ENCODE measurements at places on chromosomes 2 and 18. TPM values are rescaled to one million over a fixed set of nuclear protein-coding genes. Genes with fewer than 3 reads are reported as not detected.

DNA sequence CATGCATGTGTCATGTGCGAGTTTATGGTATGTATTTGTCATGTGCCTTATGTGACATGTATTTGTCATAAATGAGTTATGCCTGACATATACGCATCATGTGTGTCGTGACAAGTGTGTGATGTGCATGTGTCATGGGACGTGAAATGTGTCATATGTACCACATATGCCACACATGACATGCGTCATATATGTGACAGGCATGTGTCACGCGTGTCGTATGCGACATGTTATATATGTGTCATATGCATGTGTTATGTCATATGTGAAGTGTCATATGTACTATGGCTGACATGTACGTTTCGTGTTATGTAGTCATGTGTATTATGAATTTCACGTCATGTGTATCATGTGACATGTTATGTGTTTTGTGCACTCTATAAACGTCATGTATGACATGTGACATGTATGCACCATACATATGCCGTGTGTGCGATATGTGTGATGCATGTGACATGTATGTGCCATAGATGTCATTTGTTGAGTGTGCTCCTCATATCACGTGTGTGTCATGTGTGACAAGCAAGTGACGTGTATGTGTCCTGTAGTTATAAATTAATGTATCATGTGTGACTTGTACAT is 2152.3 kb upstream of the PIK3C3 start:
- H3K4me3 ChIP-seq: no peak overlapping the region
- no peaks in the 10 kb centered on the region for H3K27me3 ChIP-seq
- DNase-seq: no peak
- no peaks in the 10 kb centered on the region for H3K36me3 ChIP-seq
- H3K27ac ChIP-seq: no peak overlapping the region

DNA sequence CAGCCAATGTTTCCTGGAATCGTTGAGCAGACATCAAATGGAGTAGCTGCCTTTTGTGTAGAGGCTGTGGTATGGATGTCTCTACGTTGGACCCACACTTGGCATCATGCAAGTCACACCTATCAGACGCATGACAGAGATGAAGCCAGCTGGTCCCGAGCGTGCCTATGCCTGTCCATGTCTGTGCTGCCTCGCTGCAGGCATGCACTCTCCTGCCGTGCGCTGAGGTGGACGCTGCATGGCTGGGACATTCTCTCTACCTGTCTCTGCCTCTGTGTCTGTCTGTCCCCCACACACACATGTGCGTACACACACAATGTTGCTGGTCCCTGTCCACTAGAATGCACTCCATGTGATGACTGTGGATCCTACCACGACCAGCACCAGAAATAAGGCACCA is 514.2 kb upstream of the MYT1L start:
- no peaks in the 10 kb centered on the region for H3K36me3 ChIP-seq
- no peak for DNase-seq

The CREG2 gene
- under 0.01 TPM for total RNA-seq

GRCh38 chr2:18845854-18846445 is 256.6 kb upstream of the NT5C1B start:
- H3K27me3 ChIP-seq: no peaks in the 10 kb centered on the region
- no peaks in the 10 kb centered on the region for H3K4me1 ChIP-seq
- no peaks in the 10 kb centered on the region for H3K36me3 ChIP-seq
- no peak overlapping the region for H3K27ac ChIP-seq
- DNase-seq: peak; percentile 32

The TUBA4A gene
- total RNA-seq: 7.7 TPM

- no peak for DNase-seq
- H3K4me3 ChIP-seq: no peak overlapping the region
- H3K27me3 ChIP-seq: no peaks in the 10 kb centered on the region
- no peaks in the 10 kb centered on the region for H3K4me1 ChIP-seq
Measured at GRCh38 chr2:165950438-165950837, 3.1 kb downstream of the TTC21B start.

The IGFBP5 gene
- 1,100 TPM for total RNA-seq

The OTOS gene
- total RNA-seq: not detected

The CNTNAP5 gene
- total RNA-seq: not detected

GRCh38 chr2:216429428-216429827 is 17.1 kb downstream of the SMARCAL1 start:
- no peaks in the 10 kb centered on the region for H3K27me3 ChIP-seq
- peaks cover 12% of the 10 kb centered on the region for H3K36me3 ChIP-seq
- H3K27ac ChIP-seq: no peak overlapping the region
- DNase-seq: no peak
- no peak overlapping the region for H3K4me3 ChIP-seq

GRCh38 chr2:96407041-96407918 is 71.7 kb downstream of the NCAPH start:
- H3K36me3 ChIP-seq: no peaks in the 10 kb centered on the region
- H3K27me3 ChIP-seq: peaks cover 13% of the 10 kb centered on the region
- no peak overlapping the region for H3K4me3 ChIP-seq
- H3K27ac ChIP-seq: no peak overlapping the region
- peak; percentile 74 for DNase-seq
- H3K4me1 ChIP-seq: no peaks in the 10 kb centered on the region

The ALPP gene
- total RNA-seq: not detected

GRCh38 chr2:195590199-195590860 is 66.7 kb upstream of the SLC39A10 start:
- H3K4me1 ChIP-seq: no peaks in the 10 kb centered on the region
- no peak overlapping the region for H3K4me3 ChIP-seq
- H3K27ac ChIP-seq: no peak overlapping the region
- DNase-seq: no peak
- H3K36me3 ChIP-seq: no peaks in the 10 kb centered on the region

DNA sequence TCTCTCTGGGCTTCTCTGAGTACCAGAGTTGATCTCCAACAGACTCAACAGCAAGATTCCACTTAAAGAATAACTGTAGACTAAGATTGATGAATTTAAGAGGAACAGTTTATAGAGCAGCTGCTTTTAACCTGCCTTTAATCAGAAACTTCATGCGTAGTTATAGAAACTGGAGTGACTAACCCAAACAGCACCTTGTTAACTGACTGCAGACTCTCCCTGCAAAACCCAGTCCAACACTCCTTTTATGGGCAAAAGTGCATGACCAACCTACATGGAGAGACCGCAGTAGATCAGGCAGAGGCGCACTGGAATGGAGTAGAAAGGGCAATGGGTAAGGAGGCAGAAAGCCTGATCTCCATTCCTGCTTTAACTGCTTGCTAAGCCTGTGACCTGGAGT is 110.6 kb downstream of the NRP2 start:
- no peaks in the 10 kb centered on the region for H3K4me1 ChIP-seq
- H3K27me3 ChIP-seq: no peaks in the 10 kb centered on the region
- no peaks in the 10 kb centered on the region for H3K36me3 ChIP-seq
- DNase-seq: peak; percentile 53
- no peak overlapping the region for H3K27ac ChIP-seq

DNA sequence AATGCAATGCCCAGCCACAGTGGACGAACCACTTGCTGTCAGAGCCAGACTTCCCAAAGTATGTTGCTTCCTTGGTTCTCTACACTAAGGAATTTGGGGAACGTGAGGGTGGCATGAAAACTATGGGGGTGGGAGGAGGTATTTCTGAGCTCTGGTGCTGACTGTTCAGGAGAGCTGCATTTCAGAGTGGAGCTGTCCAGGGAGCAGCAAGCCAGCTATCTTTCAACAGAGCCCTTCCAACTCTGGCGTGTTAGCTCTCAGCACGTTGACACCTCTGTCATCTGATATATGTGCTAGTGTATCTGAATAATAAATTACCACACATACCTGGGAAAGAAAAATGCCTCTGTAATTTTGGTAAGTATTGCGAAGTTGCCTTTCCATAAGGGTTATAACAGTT is 66.1 kb downstream of the SAP130 start:
- H3K4me3 ChIP-seq: no peak overlapping the region
- H3K27ac ChIP-seq: no peak overlapping the region
- peaks cover 1% of the 10 kb centered on the region for H3K36me3 ChIP-seq
- DNase-seq: no peak
- H3K4me1 ChIP-seq: no peaks in the 10 kb centered on the region
